ENCODE measurements at places on chromosomes 7 and 10. TPM values are rescaled to one million over a fixed set of nuclear protein-coding genes. Genes with fewer than 3 reads are reported as not detected.

DNA sequence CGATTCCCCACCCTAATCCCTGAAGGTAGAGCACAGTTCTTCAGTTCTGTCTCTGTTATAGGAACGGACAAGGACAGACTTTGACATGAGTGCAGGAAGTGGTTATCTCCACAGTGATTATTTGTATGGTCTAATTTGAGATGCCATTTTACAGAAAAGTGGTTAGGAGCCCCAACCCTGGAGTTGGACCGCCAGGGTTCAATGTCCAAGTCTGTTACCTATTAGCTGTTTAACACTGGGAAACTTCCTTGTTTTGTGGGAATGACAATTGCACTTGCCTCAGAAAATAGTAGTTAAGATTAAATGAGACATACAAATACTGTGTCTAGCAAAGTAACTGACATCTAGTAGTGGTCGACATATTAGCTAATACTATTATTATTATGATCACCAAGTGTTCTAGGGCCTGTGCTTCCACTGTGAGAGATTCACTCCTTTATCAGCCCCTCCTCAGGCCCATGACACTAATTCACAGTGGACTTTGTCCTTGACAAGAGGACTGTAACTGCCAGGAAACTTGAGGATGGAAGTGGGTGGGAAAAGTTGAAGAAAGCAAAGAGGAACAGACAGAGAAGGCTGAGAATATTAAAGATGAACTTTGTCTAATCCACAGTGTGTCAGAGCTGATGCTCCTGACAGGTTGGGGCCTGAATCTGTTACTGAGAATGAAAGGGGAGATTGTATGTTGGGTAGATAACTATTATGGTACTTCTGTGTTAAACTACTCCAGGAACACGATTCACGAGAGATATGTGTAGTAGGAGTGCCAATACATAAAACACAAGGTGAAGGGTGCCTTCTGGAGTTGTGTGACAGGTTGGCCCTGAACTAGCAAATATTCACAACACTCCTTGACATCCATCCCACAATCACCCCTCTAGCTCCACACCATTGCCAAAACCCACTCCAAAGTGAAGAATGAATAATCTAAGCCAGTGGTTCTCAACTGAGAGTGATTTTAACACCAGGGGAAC lies 66.4 kb downstream of the TAC1 start:
- no peak for DNase-seq

- DNase-seq, result no peak
Observed at GRCh38 chr7:135147899-135148721, at the start of gene TMEM140. Gene TMEM140 (plus strand): TSS chr7:135148072. CDS start chr7:135164442, 16,370 bp downstream.

DNA sequence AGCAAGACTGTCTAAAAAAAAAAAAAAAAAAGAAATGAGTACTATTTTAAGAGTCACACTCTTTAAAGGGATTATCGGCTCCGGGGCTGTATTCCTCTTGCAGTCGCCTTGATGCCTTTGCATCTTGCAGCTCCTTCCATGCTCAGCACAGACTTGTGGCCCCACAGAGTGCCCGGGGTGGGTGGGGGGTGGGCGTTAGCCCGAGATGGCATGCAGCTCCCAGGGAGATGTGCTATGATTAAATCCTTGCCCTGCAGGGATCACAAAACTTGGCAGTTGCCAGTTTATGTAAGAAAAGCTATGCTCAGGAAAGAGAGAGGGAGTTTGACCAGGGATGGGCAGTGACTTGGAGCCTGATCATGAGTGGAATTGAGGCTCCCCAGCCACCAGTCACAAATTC lies 81.9 kb downstream of the CCDC3 start:
- no peak for DNase-seq

DNA sequence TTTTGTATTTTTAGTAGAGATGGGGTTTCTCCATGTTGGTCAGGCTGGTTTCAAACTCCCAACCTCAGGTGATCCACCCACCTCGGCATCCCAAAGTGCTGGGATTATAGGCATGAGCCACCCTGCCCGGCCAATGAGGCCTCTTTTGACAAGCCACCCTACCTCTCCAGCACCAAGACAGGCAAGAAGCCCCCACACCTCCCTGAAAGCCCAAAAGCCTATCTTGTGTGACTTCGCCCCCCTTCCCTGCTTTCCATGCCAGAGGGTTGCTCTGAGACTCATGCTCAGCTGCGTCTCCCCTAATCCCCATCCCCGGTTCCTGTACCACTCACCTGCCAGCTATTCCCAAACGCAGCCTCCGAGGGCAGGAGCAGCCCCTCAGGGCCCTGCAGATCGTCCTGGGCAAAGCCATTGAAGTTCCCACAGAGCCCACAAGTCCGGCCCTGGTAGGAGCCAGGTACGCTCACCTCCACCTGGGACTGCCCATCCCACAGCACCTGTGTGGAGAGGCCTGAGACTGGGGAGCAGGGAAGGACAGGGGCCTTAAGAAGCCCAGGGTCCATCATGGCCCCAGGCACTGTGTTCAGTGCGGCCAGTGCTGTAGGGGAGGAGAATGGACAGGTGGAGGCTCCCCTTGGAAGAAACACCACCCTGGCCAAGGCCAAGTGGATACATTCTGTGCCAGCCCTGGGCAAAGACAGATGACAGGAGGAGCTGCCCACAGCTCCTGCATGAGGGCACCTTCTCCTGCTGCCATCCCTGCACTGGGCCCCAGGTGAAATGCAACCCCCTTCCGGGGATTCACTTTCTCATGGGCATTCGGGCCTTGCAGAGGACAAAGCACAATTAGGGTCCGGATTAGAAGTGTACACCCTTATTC lies 15.8 kb downstream of the ATP6V1F start:
- no peak for DNase-seq

GRCh38 chr7:101521430-101521925 lies 107.6 kb downstream of the MYL10 start:
- no peak for DNase-seq

DNA sequence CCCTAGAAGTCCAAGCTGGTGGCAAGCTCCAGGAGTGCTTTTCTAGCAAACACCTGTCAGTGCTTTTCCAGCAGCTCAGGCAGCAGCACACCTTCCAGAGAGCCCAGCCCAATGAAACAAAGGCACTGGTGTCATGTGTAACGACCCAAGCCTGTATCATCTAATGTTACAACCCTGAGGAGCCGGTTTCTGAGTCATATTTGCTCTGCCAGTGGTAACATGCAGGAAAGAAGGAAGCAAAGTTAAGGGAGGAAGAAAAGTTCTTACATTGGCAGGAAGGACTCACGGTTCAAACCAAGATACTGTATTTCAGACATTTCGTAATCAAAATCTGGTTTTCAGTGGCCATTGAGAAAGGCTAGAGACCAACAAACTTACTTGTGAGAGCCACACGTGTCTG lies at the start of gene ANKRD22:
ANKRD22 (minus strand) TSS at position 139 of the 400 bp plus-strand sequence. CDS start 237 bp downstream, outside the sequence.
- no peak for DNase-seq

- no peak for DNase-seq
Observed at GRCh38 chr7:75637854-75638593, 100.7 kb downstream of the HIP1 start.

FAM13C gene
- total RNA-seq, result 17.8 TPM

DNA sequence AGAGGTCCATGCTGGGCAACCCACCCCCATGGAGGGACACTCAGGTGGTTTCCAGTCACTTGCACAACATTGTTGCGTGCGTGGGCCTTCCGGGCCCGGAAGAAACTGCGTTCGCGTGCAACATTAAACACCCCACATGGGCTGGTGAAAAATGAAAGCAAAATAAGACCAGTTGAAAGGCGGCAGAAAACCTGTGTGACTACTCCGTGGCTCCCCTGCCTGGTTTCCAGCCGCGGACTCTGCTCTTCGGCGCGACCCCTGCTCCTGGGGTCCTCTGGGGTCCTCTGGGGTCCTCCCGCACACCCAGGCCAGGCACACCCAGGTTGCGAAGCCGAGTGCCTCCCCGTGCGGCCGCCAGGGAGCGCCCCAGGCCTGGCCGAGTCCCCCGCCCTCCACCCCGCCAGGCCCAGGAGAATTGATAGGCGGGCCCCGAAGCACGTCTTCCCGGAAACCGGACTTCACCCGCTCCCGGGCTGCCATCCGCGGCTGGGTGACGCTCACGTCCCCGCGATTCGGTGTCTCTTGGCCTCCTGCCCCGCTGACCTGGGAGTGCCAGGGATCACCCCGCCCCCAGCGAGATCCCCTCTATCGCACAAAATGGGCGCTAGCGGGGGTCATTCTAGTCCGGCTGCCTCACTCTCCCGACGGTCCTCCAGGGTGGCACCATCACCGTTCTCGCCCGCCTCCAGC lies 1.9 kb upstream of the SH2D4B start:
- peak; percentile 53 for DNase-seq

CYP2C8 gene
- 3.2 TPM for total RNA-seq

GNAT3 gene
- total RNA-seq, result 2.0 TPM

- no peak for DNase-seq
Observed at GRCh38 chr10:111139567-111139966, 62.7 kb downstream of the ADRA2A start.

DNA sequence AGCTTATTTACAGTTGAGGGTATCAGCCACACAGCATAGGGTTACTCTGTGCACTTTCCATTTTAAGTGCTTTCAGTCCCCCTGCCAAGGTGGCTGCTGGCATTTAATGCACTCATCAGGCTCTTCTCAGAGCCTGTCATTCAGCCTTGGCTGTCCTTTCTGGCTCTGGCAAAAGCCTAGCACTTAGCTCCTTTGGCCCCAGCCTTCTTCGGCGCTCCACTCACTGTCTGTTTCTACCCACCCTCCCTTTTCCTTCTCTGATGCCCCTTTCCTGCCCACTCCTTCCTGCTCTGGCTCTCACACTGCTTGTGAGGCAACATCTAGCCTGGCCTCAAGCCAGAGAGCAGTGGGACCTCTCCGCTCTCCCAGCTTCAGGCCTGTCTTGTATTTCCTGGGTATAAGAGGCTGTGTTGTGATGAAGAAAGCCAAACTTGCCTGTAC lies 60.2 kb downstream of the WIPF3 start:
- no peak for DNase-seq

LIPN gene
- not detected for total RNA-seq

ECD gene
- 31.3 TPM for total RNA-seq

DNA sequence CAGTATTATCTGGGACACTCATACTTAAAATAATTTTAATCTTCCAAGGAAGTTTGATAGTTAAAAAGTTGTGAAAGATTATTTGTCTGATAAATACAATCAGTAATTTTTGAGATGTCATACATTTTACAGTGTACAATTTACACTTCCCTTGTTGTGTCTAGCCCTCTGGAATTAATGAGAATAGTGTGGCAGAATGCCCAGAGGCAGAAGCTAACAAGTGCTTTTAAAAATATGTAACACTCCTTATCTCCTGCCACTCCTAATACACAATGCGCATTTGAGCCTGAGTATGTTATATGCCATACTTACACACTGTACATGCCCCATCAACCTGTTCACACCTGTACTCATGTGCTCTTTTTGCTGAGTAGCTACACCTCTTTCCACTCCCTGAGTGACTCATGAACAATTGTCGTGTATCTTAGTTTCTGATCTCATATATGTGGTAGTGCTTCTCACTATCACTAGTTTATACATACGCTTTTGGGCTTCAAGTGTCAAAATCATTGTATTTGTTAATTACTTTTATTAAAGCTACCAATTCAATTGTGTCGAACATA lies 106.9 kb upstream of the GNAI1 start:
- DNase-seq, result no peak

GRCh38 chr7:151366166-151366879 lies 24.7 kb downstream of the NUB1 start:
- no peak for DNase-seq

DNA sequence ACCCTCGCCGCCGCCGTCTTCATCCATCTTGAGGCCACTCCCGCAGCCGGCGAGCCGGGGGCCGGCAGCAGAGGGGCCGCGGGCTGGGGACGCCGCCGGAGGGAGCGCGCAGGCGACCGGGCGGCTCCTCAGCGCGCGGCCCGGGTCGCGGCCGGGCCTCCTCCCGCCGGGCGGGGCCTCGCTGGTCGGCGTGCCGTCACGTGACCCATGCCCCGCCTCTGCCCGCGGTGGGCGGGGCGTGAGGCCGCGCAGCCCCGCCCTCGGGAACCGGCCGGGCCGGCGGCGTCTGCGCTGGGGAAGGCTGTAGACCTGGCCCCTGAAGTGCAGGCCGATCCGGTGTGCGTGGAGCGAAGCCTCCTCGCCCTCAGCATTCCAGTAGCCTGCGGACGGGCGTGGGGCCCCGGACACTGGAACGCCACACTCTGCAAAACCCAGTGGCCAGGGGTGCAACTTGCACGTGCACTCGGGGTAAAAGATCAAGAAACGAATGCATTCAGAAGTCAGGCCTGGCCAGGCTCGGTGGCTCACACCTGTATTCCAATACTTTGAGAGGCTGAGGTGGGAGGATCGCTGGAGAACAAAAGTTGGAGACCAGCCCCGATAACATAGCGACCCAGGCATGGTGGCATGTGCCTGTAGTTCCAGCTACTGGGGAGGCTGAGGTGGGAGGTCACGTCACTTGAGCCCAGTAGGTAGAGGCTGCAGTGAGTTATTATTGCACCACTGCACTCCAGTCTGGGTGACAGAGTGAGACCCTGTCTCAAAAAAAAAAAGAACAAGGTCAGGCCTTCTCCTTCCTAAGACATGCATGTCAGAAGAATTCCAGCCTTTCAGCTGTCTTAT lies at the start of gene CYTH3:
CYTH3 (minus strand) TSS at position 144 of the 843 bp plus-strand sequence; CDS start at position 27, 117 bp downstream.
- peak; percentile 84 for DNase-seq

GRCh38 chr7:121624958-121625357 lies 228.8 kb upstream of the FAM3C start:
- DNase-seq, result no peak

TCAF2 gene
- total RNA-seq, result 0.78 TPM

SAP25 gene
- total RNA-seq, result 8.0 TPM

DNA sequence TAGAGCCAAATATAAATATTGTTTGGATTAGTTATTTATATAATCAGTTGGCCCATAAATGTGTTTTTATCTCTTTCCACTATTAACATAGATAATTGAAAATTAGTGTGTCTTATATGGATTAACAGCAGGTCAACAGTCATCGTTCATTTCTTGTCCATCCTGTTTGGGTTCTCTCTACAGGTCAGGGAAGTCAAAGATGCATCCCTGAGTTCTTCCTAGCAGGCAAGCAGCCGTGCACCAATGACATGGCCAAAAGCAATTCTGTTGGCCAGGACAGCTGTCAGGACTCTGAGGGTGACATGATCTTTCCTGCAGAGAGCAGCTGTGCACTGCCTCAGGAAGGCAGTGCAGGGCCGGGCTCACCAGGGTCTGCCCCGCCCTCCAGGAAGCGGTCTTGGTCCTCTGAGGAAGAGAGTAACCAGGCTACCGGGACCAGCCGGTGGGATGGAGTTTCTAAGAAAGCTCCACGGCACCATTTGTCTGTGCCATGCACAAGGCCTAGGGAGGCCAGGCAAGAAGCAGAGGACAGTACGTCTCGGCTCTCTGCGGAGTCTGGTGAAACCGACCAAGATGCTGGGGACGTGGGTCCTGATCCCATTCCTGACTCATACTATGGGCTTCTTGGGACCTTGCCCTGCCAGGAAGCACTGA lies 15.9 kb downstream of the FBH1 start:
- peak; percentile 43 for DNase-seq

GPR146 gene
- total RNA-seq, result 3.1 TPM

CTTNBP2 gene
- total RNA-seq, result 22.2 TPM

DNA sequence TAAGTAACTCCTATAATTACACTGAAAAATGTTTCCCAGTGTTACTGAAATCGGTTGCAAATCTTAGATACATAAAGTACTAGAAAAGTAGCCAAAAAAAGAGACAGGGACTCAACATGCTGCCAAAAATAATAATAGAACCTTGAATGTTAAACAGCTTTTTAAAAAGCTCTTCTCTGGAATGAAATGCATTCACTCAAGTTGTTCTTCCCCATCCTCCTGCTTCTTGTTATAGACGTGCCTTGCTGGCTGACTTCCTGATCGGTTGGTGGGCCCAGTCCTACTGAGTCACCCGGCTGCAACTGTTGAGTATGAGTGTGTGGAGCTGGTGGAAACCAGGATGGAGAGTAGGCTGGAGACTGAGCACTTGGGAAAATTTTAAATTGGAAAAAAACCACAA lies 30.6 kb upstream of the RAPGEF5 start:
- DNase-seq, result no peak

GRCh38 chr10:12466704-12467305 lies 117.5 kb downstream of the CAMK1D start:
- DNase-seq, result peak; percentile 53

INMT gene
- 1.7 TPM for total RNA-seq

All from glutamatergic neuron (in vitro differentiated cells).